ENCODE measurements at places on chromosomes 12 and 14. TPM values are rescaled to one million over a fixed set of nuclear protein-coding genes. Genes with fewer than 3 reads are reported as not detected.

The NAV3 gene
- total RNA-seq: 40.1 TPM

DNA sequence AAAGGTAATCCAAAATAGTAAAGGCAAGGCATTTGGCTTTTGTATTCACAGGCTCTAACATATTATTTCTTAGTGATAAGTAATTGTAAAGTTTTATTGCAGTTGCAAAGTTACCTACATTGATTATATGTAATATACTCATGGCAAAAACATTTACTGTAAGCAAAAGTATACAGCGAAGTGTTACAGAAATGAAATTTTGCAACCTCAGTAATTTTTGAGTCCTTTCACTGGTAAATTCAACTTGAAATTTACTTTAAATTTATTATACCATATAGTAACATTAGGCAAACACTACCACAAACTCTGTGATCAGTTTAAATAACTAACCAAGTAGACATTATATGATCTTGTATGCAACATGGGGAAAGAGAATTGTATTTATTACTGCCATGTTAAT is 89.0 kb downstream of the CDK17 start:
- no peak for DNase-seq

The CLEC6A gene
- not detected for total RNA-seq

- DNase-seq: no peak
Measured at GRCh38 chr12:107302649-107303341, 209.4 kb upstream of the CRY1 start.

The PCBP2 gene
- total RNA-seq: 379 TPM

The NTS gene
- total RNA-seq: not detected

DNA sequence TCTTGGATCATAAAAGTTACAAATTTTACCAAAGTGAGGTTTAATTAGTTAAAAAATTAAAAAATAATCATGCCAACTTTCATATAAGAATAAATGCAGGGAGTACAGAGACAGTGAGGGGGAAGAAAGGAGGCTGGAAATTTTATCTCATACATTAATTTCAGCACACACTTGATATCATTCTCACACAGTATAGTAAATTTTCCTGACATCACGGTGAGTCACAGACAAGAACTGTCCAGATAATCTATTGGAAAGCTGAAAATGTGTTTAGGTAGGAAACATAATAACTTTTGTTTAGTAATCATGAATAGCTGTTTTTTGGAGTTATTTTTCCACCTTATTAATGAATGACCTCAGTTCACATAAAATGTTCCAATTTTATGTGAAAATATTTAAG is 1204.8 kb downstream of the GALC start:
- no peak for DNase-seq

- no peak for DNase-seq
Measured at GRCh38 chr12:7499636-7500035, 3.9 kb downstream of the CD163 start.

DNA sequence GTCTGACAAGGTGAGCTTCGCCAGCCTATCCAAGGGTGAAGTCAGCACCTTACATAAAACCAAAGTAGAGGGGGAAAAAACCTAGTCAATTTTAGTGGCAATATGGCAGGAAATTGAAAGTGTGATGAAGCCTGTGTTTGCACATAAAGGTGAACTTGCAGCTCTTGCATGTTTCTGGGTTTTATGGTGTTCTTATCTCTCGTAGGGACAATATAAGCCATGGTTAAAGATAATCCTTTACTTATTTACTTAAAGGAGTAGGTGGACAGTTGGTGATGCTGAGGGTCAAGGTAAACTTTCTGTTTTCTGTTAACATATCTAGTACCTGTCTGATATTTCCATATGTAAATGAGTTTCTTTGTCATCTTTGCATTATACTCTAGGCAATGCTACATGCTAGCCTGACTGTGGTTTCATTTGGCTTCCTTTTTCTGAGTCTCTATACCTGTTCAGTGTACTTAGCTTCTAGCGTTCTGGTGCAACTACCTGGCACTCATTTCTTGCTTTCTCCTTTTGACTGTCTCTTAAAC is 32.8 kb downstream of the CCDC91 start:
- DNase-seq: no peak

- DNase-seq: no peak
Measured at GRCh38 chr14:93989939-93990338, 7.2 kb upstream of the CCDC197 start.

The VSIG10 gene
- total RNA-seq: 27.3 TPM

The CDKL1 gene
- total RNA-seq: 15.8 TPM

DNA sequence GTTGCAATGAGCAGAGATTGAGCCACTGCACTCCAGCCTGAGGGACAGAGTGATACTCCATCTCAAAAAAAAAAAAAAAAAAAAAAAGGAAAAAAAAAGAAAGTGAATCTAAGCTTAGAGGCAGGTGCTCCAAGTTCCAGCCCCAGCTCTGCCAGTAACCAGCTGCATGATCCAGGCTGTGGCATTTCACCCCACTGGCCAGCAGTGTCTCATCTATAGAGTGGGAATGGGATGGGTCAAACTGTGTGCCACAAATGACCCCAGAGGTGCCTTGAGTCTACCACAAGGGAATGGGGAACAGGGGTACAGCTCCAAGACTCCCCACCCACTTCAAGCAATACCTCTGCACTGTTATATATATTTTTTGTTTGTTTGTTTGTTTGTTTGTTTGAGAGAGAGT is 5.0 kb downstream of the PLEKHD1 start:
- no peak for DNase-seq

The TC2N gene
- total RNA-seq: 0.29 TPM

DNA sequence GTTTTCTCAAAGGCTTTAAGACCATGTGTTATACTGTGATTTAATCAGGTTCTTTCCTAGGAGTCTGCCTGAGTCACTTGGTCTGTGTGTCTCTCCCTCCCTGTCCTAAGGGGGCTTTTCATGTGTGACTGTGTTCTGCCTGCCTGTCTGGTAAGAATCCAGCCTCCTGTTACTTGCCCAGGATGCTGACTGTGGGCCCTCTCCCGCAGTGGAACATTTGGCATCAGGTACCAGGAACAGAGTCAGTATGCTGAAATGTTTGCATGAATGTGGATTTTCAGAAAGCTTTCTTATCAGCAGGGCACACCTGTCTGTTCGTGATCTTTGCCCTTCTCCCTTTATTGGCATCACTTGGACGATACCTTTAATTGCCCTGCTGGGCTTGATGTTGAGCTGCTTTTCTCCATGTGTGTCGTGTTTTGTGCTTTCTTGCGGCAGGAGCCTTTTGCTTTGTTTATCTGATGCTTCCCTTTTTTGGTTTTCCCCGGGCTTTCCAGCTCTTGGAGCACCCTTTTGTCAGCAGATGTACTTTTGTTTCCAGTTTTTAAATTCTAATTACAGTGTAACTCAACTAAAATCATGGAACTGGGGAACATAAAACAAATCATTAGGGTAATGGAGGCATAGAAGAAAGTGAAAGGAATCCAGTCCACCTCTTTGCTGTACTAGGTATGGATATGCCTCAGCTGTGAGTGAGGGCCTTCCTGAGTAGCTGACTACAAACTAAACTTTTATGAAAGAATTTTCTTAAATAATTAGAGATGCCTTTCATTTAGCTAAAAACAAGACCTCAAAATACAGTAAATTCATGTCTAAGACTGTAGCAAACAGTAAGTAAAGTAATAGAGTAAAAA is 72.5 kb downstream of the TRAF3 start:
- no peak for DNase-seq

GRCh38 chr12:41737423-41737822 is 407.3 kb downstream of the GXYLT1 start:
- no peak for DNase-seq
